NCI-H1105 treated with DMSO at 0.1 percent for 48 hours (cell line): ENCODE measurements at places on chromosomes 16 and 17.

DNA sequence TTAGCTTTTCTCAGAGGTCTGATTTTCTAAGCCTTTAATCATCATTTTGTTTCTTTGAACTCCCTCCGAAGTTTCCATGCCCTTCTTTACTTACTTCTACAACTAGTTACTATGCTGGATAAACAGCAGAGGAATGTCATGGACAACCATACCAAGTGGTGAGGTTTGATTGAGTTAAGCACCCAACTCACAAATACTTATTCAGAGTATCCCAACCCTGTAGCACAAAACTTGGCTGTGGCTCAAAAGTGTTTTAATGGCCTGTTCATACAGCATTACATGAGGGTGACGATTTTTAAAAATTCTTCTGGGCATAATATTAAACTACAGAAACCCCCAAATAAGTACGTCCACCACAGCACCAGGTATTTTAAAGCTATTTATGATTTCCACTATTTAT, 946.8 kb upstream of the SOX9 start:
- DNase-seq, result no peak

DNA sequence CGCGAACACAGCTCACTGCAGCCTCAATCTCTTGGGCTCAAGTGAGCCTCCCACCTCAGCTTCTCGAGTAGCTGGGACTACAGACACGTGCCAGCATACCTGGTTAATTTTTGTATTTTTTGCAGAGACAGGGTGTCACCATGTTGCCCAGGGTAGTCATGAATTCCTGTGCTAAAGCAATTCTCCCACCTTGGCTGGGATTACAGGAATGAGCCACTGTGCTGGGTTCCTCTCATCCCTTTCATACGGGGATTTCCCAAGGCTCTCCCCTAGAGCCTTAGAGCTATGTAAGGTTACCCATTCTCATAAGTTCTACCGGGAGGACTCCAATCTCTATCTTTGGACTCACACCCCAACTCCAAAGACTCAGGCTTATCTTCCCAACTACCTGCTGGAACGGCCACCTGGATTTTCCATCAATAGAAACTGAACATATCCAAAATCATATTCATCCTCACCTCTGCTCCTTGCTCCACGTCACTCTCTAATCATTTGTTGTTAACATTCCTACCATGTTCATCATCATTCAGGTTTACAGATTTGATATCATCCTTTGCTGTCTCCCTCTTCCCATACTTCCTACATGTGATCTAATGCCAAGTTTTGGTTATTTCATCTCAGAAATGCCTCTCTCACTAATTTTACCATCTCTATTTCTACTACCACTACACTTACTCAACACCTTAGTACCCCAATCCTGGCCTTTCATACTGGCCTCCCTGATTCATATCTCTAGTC, 92.5 kb downstream of the NCOR1 start:
- DNase-seq, result no peak

GRCh38 chr16:28317040-28317880, 24.9 kb downstream of the SBK1 start:
- no peak for DNase-seq

DNA sequence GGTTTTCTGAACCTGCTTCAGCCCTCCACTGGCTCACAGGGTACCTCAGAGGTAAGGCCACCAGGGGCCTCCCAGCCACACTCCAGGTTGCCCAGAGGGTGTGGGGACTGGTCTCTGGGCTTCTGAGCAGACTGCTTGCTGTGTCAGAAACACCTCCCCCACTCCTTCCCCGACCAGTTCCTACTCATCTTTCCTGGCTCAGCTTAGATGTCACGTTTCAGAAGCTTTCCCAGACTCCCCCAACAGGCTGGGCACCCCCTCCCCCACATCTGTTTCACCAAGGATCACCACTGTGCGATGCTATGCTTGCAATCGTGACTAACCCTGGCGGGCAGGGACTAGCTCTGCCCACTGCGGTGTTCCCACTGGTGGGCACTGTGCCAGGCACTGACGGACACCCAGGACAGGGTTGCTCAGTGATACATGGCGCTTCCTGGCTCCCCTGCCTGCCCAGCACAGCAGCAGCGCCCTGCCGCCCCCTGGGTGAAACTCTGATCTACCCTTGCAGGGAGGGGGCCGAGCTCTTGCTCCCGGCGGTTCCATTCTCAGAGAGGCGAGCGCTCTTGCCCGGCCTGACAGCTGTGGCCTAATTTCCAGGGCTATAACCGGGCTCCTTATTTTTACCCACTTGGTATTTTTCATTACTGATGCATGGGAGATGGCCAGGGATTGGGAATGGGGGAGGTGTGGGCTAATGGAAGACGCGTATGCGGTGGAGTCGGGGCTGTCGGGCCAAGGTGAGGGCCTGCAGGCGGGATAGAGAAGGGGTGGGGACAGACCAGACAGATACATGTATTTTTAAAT, 29.4 kb upstream of the MTSS2 start:
- no peak for DNase-seq

DNA sequence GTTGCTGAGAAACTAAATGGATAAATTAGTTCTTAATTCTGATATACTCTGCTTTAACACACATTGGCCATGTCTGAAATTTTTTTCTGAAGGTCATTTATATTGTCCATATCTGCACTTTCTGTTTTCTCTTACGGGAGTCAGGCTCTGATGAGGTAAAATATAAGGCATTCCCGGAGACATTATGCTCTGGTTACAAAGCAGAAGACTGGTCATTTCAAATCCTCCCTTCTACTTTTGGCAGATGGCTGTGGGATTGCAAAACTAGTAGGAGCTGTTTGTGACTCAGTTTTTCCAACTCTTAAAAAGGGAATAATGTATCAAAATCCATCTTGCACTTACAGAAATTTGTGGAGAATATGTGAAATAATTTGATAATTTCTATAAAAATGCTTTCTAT, 92.2 kb upstream of the CPHXL start:
- DNase-seq, result no peak

- no peak for DNase-seq
These were observed 160.3 kb downstream of the RPTOR start for GRCh38 chr17:80704894-80705293.

DNA sequence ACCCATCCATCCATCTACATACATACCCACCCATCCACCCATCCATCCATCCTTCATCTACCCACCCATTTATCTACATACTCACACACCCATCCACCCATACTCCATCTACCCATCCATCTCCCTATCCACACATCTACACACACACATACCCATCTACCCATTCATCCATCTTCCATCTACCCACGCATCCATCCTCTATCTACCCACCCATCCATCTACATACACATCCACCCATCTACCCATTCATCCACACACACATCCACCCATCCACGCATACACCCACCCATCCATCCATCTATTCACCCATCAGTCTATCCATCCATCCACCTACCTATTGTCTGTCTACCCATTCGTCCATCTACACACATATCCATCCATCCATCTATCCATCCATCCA, 227.8 kb downstream of the ZNF423 start:
- DNase-seq, result no peak

- DNase-seq, result no peak
These were observed 41.6 kb downstream of the EPN2 start for GRCh38 chr17:19278729-19279128.

DNA sequence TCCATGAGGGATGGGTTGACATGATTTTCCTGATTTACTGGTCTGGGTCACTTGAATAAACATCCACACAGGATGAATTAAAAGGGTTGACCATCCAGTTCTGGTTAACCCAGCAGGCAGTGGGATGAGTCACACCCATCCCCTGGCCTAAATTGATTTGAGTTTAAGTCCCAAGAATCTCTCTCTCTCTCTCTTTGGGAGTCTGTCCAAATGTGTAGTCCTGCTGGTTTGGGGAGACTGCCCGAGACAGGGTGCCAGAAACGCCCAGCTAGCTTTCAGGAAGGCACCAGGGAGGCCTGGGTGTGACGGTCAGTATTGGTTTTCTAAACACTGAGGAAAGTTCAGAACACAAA, 38.8 kb downstream of the SCPEP1 start:
- no peak for DNase-seq

- no peak for DNase-seq
These were observed 178.4 kb upstream of the C17orf78 start for GRCh38 chr17:37197336-37197735.

- DNase-seq, result no peak
These were observed 62.6 kb downstream of the PRKCA start for GRCh38 chr17:66364990-66365490.

DNA sequence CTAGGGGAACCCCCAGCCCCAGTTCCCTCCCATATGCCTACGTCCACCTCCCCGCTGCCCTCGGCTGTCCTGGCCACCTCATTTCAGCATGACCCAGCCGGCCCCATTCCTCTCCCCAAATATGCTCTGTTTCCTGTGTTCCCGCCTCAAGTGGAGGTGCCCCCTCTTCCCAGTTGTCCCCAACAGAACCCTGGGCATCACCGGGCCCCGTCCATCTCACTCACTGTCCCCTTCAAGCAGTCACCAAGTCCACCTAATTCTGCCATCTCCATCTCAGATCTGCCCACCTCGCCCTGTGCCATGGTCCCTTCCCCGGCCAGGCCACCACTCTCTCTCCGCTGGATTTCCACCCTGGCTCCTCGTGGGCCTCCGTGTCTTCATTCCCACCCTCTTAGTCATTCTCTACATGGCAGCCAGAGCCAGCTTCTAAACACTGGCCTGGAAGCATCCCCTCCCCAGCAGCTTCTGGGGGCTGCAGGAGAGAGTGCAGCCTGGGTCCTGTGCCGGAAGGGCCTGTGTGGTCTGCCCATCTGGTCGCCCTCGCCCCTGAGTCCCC, 12.8 kb downstream of the CDK3 start:
- DNase-seq, result no peak

DNA sequence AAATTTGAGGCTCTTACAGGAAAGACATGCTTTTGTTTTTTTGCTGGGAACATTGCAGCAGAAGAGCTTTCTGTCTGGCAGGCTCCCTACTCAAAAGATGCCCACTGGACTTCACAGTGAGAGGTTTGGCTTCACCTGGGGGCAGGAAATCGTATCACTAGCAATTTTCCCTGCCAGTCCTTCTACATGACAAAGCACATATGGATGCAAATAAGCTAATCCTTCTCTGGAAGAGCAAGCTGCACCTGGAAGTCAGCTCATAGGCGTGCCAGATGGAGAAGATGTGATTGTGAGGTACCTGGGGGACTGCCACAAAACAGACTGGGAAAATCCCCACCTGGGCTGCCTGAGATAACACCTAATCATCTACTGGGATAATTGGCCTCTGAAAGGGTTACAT, 195.0 kb upstream of the CPHXL start:
- DNase-seq, result no peak

DNA sequence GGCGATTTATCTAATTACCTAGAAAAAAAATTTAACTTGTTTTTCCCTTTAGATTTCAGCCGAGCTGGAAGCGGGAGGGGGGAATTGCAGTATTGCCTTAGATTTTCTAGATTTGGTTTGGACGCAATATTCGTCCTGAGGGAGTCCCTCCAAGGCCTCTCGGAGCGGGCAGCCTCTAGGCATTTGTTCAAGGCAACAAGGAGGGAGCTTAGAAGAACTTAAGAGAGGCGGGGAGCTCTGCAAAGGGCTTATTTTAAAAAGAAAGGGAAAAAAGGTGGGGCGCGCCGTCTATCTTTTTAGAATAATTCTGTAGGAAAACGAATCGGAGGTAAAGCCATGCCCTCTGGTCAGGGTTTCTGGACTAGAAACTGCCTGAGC, 407 bp upstream of the TMEM94 start:
- DNase-seq, result no peak

DNA sequence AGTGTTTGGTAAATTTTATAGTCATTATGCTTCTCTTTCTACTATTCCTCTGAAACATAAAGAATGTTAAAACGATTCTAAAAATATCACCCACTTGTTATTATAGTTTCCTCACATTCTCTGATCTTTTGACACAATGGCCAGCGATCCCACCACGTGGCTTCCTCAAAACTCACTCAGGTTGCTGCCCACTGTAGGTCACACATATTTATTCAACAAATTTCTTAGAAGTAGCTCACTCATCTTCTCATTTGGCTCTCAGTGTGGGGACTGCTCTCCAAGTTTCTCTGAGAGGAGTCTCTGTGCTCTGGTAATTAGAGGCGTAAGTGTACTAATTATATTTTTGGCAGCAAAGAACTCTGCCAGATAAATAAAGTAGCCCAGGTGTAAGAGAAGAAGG, 465.4 kb downstream of the CDH11 start:
- DNase-seq, result peak; percentile 82

DNA sequence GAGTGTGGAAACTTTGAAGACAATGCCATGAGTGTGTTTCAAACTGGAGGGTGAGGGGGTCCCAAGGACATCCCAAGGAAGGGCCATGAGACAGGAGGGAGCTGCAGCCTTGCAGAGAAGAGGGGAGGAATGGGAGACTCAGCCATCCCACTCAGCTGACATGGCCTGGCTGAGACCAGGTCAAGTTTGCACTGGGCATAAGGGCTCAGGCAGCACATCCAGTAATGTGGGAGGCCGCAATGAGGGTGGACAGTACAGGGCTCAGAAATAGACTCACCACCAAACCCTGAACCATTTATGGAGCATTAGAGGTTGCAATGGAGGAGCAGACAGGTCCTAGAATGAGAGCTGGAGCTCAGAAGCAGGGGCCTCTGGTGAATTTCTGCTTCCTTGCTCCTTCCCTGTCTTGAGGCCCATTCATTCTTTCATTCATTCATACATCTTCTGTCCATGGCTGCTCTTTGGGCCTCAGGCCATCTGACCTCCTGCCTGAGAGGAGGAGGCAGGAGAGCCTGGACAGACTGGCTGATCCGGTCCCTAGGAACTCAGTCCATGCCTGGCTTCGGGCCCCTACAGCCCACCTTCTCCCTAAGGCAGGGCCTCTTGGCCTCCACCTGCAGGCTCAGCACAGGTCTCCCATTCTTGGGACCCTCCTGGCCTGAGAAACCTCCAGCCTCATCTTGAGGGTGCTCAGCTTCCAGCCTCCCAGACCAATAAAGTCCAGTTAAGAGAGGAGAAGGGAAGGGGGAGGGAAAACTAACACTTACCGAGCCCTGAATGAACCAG, 70.5 kb upstream of the CDH5 start:
- DNase-seq, result no peak

DNA sequence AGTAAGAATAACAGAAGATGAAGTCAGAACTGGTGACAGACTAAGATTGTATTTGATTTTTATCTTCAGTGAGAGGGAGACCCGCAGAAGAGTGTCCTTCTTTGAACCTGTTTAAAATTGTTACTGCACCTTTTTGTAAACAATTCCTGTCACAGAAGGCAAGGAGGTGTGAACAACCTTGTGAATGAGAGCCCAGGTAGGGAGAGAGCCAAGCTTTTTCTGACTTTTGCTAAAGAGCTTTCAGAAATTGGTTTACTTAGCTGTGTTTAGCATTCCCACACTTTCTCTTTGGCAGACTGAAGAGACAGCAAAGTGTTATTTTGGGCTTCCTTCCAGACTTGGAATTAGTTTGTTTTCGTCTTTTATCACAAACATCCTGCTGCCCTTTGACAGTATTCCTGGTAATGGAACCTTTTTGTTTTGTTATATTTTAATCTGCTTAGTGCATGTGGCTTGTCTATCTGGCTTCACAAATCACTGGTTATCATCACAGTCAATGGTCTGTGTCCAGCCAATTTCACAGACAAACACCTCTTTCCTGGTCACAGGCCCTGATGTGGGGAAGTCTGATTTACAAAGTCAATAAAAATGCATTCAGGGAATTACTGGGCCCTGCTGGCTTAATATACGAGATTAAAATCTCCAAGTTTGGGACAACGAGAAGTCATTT, 85.7 kb upstream of the HS3ST2 start:
- DNase-seq, result no peak

- no peak for DNase-seq
These were observed 94.2 kb upstream of the CREBBP start for GRCh38 chr16:3974751-3975150.
